Choroid plexus epithelial cell (primary cell): ENCODE measurements at places on chromosomes 4 and X.

- no peak for DNase-seq
Measured at GRCh38 chr4:121011138-121011537, 61.2 kb downstream of the NDNF start.

DNA sequence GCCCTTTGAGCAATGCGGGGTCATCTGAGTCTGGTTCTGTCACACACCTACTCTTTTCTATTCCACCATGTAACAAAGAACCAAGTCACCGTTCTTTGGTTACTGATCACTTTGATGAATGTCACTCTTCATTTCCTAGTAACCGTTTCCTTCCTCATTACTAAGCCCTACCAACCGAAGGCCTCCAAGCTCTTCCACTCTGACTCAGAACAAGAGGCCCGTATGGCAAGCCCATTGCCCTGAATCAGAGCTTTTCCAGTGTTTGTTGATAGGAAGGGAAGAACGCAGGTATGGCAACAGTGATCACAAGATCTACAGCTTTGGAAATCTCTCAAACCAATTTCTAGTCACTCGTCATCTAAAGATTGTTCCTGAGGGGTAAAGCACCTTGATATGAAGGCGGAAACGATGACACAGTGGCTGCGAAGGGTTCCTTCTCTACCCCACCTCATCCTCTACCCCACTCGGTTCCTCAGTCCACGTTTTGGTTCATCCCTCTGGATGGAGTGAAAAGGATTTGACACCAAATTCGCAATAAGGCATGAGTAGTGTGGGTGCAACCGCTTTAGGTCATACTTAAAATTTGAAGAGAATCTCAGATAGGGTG is 28.0 kb upstream of the CD40LG start:
- no peak for DNase-seq

- peak; percentile 12 for DNase-seq
Measured at GRCh38 chr4:39655211-39655610, 16.5 kb upstream of the SMIM14 start.

DNA sequence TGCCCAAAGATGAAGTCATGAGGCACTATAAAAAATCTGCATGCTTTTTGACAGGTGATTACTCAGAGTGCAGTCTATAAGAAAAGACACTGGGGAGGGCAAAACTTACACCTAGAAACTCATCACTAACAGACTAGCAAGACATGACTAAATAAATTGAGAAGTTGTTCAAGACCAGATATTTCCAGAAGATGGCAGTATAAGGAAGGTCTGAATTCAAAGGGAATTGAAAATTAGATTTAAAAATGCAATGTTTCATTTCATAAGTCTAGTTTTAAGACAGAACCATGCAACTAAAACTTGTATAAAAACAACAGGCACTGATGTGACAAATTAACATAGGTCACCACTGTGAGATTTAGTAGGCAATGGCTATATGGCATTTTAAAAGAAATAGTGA is 232.5 kb upstream of the POF1B start:
- DNase-seq: peak; percentile 27

GRCh38 chr4:67531379-67531962 is 13.8 kb downstream of the CENPC start:
- no peak for DNase-seq
